ENCODE measurements at places on chromosomes 13 and 19.

GRCh38 chr13:85806553-85807175 lies 7.4 kb upstream of the SLITRK6 start:
- DNase-seq: peak; percentile 90

- no peak for DNase-seq
Observed at GRCh38 chr19:34480971-34481841, at the start of gene WTIP. WTIP (plus strand) TSS chr19:34481758; CDS start chr19:34481975, 217 bp downstream.

DNA sequence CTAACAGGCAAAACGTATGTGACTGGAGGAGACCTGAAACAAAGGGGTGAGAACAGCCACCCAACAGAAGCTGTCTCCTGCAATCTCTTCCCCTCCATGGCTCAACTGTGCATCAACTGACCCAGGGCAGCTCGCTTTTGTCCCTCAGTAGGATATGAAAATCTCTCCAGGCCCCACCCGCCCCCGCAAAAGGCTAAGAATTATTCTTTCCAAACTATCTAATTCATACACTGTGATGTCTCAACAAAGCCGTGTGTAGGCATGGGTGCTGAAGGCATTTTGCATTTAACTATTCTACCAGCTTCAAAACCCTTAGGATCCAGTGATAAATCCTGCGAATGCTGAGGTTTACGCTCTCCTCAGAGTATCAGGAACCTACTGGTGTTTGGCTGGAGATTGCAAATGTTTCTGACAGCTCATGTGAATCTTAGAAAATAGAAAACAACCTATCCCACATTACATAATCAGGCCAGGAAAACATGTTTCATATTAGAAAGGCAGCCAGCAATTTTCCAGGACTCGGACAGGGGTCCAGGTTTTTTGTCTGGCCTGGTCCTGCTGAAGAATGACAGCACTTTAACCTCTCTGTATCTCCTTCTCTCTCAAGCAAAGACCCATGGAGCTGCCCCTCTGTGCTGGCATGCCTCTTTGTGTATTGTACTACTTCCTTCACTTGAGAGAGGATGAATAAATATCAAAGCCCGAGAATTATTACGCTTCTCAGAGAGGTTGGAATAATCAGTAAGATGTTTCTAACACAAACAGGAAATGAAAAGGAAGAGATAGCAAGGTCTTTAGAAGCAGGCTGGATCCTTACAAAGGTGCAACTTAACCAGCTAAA lies 17.3 kb downstream of the DHRS12 start:
- DNase-seq: no peak

GRCh38 chr19:47373246-47374240 lies 24.4 kb downstream of the DHX34 start:
- DNase-seq: peak; percentile 37

DNA sequence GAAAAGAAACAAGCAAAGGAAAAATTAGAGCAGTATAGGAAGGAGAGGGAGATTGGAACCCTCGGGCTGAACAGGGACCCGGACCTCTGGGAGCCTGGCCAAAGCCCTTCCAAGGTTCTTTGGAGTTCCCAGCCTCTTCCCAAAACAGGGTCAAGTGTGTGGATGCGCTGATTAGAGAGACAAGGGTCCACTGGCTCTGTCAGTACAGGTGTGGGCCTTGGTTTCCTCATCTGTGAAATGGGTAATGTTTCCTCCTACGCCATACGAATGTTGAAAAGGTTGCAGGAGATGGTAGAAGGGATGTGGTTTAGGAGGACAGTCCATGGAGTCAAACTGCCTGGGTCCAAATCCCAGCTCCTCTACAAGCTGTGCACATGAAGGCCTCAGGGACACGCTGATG lies 2.1 kb upstream of the SYCN start:
- DNase-seq: no peak

GRCh38 chr13:99352351-99353245 lies 45.4 kb upstream of the GPR183 start:
- no peak for DNase-seq

DNA sequence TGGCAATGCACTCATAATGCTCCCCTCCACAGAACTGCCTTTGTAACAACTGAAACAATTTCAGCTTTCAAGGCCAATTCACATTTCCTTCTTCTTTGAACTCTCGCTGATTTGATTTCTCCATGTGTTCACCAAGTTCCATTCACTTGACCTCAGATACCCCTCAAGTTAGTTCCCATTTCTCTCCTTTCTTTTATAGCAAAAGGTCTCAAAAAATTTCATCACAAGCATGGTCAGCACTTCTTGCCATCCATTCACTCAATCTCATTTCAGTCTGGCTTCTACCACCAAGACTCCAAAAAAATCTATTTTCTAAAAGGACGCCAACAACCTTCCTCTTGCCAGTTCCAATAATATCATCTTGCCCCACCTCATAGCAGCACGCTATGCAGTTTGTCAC lies 135.7 kb downstream of the DIAPH3 start:
- DNase-seq: no peak

DNA sequence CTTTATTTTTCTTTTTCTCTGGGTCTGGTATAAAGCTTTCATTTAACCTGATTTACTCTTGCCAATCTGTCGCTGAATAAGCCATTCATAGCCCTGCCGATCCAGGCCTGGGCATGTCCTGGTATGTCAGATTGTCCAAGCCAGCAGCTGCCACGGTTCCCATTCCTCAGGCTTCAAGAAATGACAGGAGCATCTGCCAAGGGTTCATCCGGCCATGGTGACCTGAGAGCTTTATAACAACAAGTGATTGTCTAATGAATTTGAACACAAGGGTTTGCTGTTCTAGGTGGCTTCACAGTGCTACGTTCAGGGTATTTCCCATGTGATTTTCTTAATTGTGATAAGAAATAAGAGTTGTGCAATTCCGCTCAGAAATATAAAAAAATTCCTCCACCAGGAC lies 20.0 kb downstream of the PNMA8A start:
- no peak for DNase-seq

- DNase-seq: no peak
Observed at GRCh38 chr13:95485045-95485517, 67.4 kb upstream of the CLDN10 start.

- DNase-seq: peak; percentile 64
Observed at GRCh38 chr19:49845414-49845813, 5.5 kb upstream of the PTOV1 start.

GRCh38 chr13:40223585-40223984 lies 442.9 kb downstream of the FOXO1 start:
- DNase-seq: no peak

DNA sequence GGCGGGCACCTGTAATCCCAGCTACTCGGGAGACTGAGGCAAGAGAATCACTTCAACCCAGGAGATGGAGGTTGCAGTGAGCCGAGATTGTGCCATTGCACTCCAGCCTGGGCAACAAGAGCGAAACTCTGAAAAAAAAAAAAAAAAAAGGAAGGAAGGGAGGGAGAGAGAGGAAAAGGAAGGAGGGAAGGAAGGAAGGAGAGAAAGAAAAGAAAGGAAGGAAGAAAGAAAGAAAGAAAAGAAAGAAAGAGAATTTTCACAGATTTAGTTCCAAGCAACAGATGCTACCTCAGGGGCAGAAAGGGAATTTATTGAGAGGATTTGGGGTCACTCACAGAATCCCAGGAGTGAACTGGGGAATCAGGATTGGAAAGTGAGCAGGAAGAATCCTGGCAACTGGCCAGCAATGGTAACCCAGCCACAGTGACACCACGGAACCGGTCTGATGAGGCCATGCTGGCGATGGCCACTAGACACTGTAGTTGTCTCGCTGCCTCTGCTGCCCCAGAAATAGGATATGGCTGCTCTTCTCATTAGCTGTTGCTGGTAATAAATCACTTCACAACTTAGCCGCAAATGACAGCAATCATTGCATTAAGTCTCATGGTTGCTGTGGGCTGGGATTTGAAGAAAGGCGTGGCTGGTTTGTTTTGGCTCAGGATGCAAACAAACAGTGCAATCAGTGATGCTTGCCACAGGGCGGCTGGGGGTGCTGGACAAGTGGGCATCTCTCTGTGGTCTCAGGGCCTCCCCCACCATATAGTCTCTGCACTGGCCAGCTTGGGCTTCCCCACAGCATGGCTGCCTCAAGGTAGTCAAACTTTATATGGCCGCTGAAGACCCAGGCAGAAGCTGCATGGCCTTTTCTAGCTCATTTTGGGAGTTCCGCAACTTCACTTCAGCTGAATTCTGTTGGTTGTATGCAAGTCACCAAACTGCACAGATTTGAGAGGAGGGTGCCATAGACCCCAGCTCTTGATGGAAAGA lies 5.2 kb upstream of the BCAM start:
- DNase-seq: no peak

DNA sequence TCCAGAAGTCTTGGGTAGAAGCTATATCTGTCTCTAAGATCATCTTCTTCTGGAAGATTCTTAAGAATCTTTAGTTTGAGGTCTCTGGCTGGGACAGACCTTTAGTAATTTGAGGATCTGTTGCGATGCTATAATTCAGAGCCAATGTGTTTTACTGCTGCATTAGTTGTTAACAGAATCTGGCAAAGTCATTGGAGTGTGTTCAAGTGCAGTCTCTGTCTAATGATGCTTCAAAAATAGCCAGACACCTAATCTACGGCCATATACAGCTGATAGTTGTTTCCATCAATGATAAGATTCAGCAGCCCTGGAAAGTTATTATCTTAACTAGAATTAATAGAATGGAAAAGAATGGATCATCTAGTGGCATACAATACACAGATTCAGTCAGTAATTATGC lies 72.6 kb downstream of the CDK8 start:
- no peak for DNase-seq

DNA sequence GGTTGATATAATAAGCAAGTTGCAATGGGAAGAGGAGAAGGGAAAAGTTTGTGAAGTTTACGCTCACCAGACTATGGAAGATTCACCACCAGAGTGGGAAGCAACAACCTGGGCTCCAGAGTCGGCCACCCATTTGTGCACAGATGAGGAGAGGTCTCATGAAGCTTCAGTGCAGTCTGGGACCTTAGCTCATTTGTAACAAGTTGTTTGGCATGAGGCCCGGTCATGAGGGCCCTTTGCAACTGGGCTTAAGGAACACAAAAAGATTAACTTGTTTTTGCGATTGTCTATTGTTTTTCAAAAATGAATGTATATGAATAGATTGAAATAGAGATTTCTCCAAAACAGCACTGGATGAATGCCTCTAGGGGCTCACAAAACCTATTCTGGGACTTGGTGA lies 94.2 kb downstream of the ZNF737 start:
- no peak for DNase-seq

DNA sequence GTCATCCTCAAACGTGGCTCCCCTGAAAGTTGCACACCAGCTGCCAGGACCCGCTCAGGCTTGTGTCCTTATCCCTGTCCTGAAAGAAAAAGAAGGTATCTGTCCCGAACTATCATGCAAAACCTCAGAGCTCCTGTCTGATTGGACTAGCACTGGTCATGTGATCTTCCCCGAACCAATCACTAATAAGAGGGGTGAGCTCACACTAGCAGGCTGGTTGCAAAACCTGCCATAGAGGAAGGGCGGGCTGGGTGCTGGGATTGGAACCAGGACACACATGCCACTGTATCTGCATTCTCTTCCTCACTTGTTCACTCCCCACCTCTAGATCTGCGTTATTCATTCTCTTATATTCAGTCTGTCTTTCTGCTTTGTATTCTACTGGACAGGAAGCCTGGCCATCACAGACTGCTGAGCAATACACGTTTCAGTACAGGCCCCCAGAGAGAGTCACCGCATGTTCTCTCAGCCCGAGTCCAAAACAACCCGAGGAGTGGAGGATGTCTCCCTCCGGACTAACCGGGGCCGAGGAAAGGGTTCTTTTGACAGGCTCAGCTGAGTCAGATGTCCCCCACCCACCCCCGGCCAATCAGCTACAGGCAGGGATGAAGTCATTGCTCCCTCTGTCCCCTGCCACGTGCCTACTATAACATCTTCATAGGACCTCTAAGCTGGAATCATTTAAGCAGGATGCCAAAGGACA lies 97.7 kb downstream of the SIPA1L3 start:
- DNase-seq: peak; percentile 94

DNA sequence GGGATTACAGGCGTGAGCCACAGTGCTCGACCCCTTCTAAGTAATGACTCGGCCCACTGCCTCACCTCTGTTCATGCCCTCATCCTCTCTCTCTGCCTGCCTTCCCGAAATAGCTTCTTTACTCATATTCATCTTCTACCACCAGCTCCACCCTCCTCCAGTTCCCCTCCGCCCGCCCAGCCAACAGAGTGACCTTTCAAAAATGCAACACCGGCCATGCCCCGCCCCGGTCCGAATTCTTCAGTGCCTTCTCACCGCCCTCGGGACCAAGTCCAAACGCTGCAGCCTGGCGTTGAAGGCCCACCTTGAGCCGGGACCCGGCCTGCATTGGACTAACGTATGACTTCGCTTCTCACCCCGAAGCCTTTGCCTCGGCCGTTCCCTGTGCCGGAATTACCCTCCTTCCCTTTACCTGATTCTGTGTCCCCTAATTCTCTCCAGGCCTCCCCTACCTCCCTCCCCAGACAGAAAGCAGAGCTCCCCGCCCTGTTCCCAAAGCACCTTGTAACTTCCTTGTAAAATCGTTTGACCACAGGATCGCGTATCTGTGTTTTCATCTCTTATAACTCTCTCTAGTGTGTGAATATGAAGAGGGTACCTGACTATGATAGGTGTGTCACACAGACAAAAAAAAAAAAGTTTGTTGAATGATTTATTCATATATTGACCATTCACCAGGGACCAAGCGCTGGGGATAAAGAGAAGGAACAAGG lies 8.1 kb upstream of the MUC16 start:
- DNase-seq: no peak

GRCh38 chr13:19605161-19605955 lies 28.1 kb upstream of the MPHOSPH8 start:
- DNase-seq: no peak

DNA sequence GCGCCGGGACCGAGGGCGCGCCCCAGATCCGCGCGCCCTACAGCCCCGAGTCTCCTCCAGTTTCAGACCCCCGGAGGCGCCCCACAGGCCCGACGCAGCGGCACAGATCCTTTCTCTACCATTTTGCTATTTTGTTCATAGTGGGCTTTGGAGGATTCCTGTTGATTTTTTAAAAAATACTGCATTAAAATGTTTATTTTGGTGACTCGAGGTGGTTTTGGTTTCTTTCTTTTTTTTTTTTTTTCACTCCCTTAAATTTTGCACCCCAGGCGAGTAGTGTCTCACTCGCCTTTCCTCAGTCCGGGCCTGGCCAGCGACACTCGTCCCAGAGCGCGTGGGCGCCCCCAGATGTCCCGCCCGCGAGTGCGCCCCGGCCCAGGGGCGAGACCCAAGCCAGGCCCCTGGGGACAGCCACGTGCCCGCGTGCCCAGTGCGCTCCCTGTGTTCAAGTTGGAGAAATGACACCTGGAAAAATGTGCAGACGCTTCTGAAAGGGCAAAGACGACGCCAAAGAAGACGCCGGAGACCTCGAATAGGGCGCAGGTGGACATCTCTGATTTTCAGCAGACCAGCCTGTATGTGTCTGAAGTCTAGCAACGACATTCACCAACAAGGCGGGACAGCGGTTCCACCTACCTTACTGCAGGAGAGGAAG lies 471 bp upstream of the INSR start:
- no peak for DNase-seq

GRCh38 chr13:89816404-89816803 lies 1531.1 kb upstream of the MIR17HG start:
- DNase-seq: no peak

DNA sequence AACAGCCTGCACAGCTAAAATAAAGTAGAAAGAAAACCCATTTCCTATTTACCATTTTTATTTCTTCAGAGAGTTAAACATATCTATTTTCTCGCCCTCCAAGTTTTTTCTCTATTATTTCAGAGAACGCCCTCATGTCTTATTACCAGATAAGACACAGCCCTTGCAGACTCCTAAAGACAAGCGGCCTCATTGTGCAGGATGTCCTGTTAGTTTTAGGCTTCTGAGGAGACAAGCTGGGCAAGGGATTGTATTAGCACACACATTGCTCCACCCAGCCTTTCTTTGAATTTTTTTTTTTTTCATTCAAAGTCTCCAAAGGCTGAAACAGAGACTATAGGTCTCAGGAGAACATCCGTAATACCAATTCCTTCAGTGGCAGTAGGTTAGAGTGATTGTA lies 101.8 kb upstream of the UBL3 start:
- DNase-seq: no peak
